Keratinocyte (primary cell): ENCODE measurements at places on chromosomes 13 and 19.

GRCh38 chr13:61486496-61486895, 70.8 kb upstream of the PCDH20 start:
- no peak for DNase-seq

DNA sequence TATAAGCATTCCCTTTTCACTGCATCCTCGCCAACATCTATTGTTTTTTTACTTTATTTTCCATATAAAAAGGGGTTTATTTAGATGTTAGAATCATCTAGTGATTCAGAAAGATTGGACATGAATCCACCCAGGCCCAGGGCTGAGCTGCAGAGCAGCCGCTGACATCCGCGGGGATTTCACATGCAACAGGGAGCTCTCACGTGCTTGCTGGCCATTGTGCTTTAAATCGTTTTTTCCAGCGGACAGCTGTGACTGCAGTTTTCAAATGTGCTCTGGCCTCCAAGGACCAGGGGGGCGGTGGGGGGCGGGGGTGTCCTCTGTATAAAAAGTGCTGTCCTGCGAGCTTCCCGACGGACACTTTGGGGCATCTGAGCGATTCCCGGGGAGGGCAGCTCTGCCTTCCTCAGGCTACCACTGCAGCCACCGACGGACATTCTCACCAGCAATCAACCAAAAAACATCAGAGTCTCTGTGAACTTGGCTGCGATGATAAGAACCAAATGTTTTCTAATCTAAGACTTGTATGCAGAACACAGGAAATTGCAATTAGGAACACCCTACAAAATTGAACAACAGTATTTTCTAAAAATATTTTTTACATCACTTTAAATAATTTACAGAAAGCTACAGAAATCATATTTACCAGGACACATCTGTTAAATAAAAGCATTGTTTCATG, 12.6 kb downstream of the RB1 start:
- no peak for DNase-seq

GRCh38 chr13:98766697-98767096, 14.2 kb upstream of the SLC15A1 start:
- no peak for DNase-seq

DNA sequence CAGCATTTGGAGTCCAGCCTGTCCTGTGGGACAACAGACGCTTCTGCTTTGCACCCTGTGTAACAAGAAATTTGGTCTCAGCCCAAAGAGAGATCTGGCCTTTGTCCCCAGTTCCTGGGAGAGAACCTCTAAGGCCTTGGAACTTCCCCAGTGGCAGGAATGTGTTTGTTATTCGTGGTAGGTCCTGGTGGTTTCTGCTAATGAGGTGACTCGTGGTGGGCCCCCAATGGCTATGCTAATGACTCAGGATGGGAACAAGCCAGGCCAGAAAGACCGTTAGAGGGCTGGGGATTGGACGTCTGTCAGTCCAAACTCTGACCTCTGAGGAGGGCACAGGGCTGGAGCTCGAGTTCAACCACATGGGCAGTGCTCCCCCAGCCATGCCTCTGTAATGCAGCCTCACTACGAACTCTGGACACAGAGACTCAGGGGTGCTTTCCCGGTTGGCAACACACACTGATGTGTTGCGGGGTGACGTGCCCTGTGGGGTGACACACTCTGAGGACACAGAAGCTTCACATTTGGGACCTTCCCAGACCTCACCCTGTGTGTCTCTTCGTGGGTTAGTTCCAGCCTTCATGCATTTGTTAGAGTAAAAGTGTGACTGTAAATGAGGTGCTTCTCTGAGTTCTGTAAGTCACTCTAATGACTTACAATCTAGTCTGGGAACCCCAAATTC, 38.9 kb downstream of the TEX29 start:
- no peak for DNase-seq

GRCh38 chr13:40404967-40405716, 261.3 kb downstream of the FOXO1 start:
- DNase-seq = no peak
